ENCODE measurements at places on chromosomes 12 and 14. TPM values are rescaled to one million over a fixed set of nuclear protein-coding genes. Genes with fewer than 3 reads are reported as not detected.

- DNase-seq = no peak
Measured at GRCh38 chr12:131333621-131334440, 377.1 kb upstream of the SFSWAP start.

- DNase-seq = no peak
Measured at GRCh38 chr12:123731596-123731995, 19.4 kb downstream of the ATP6V0A2 start.

- no peak for DNase-seq
Measured at GRCh38 chr12:107718606-107719005, 33.0 kb downstream of the PWP1 start.

- DNase-seq = no peak
Measured at GRCh38 chr12:86721713-86722397, 465.7 kb upstream of the MGAT4C start.

GRCh38 chr12:43653917-43654316 is 101.9 kb upstream of the ADAMTS20 start:
- no peak for DNase-seq

- DNase-seq = no peak
Measured at GRCh38 chr12:121748571-121749265, 36.2 kb downstream of the TMEM120B start.

DNA sequence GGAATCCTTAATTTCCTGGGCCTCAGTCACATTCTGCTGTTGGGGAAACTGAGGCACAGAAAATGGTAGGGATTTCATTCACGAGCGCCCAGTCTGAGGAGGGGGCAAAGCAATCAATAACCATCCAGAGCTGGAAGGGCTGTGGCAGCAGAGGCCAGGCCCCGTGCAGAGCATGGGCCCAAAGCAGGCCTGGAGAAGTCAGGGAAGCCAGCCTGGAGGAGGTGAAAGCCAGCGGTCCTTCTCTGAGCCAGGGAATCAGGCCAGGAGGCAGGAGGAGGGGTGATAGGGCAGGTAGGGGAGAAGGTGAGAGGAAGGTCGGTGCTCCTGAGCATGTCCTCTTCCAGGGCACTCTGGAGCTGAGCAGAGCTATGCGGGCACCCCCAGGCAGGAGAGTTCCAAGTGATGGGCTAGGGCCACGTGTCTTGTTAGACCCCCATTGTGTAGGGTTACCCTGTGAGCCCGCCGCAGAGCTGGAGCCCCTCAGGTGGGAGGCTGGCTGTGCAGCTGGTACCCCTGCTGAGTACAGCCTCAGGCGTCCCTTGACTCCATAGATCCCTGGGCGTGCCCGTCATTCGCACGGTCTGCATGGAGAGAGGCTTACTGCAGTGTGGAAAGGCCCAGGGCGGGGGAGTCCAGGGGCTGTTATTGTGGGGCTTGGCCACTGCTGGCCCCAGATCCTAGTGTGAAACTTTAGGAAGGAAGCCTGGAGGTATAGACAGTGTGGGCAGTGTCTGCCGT is 4.8 kb downstream of the TNFAIP2 start:
- no peak for DNase-seq

GRCh38 chr12:92603741-92604432 is 98.9 kb upstream of the PLEKHG7 start:
- no peak for DNase-seq

- DNase-seq = no peak
Measured at GRCh38 chr12:65595016-65595560, 229.2 kb upstream of the HMGA2 start.

- DNase-seq = no peak
Measured at GRCh38 chr12:30732954-30733637, 21.7 kb downstream of the CAPRIN2 start.

- no peak for DNase-seq
Measured at GRCh38 chr14:54529811-54530210, 20.1 kb downstream of the CGRRF1 start.

DNA sequence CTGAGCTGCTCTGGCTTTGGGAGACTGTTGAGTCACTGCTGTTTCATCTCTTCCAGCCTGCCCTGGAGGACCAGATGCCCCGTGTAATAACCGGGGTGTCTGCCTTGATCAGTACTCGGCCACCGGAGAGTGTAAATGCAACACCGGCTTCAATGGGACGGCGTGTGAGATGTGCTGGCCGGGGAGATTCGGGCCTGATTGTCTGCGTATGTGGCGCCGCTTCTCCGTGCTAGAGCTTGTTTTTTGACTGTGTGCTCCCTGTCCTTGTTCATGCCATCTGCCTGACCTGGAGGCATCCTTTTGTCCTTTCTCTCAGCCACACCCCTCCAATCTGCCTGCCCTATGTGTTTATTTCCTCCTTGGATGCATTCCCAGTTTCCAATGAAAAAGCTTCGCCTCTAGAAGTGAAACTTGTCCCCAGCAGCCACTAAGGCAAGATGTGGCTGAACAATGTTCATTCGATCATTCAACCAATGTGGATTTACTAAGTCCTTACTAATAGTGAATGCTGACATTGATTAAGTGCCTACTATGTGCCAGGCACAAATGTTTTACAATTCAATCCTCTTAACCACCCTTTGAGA is 98.6 kb downstream of the NT5DC3 start:
- DNase-seq = no peak

DNA sequence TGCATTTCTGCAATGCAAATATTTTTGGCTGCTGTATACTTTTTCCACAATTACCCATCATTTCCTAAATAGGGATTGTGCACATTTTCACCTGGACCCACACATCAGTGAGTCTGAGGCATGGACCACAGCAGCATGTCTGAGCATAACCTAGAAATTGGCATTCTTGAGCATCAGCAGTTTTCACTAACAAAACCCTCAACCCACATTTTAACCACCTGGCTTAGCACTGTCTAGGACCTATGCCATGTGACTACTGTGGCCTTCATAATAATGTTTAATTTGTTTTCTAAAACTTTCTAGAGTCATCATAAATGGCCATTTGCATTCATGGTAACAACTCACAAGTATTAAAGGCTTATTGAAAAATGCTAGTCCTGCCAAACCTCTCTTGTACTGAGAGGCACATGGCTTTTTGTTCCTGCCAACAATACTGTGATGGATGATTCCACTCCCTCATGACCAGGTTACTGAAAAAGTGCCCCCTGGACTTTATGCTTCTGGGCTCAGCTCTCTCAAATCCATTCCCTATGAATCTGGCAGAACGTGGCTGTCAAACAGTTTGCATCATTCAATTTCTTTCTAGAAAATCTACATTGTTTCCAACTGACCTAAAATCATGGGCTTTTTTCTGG is 240.0 kb downstream of the MDGA2 start:
- no peak for DNase-seq

Gene SYCP3
- 1.7 TPM for total RNA-seq

Gene GALNT9
- not detected for total RNA-seq

Gene PLEKHG3
- total RNA-seq = 7.8 TPM

Gene DAO
- not detected for total RNA-seq

Gene GARIN6
- not detected for total RNA-seq

Gene C3AR1
- total RNA-seq = 9.1 TPM

Gene ABCC9
- total RNA-seq = not detected

Measured in activated CD8-positive, alpha-beta T cell treated with anti-CD3 and anti-CD28 coated beads, Interleukin-2, amount 10 ng/mL, durations not matched to agents 7 days and 5 days (primary cell).